ENCODE measurements at places on chromosomes 1 and 21. TPM values are rescaled to one million over a fixed set of nuclear protein-coding genes. Genes with fewer than 3 reads are reported as not detected.

Gene C1orf56
- total RNA-seq: 2.2 TPM

Gene SLC19A2
- total RNA-seq: 16.7 TPM

Gene TRIM67
- total RNA-seq: not detected

DNA sequence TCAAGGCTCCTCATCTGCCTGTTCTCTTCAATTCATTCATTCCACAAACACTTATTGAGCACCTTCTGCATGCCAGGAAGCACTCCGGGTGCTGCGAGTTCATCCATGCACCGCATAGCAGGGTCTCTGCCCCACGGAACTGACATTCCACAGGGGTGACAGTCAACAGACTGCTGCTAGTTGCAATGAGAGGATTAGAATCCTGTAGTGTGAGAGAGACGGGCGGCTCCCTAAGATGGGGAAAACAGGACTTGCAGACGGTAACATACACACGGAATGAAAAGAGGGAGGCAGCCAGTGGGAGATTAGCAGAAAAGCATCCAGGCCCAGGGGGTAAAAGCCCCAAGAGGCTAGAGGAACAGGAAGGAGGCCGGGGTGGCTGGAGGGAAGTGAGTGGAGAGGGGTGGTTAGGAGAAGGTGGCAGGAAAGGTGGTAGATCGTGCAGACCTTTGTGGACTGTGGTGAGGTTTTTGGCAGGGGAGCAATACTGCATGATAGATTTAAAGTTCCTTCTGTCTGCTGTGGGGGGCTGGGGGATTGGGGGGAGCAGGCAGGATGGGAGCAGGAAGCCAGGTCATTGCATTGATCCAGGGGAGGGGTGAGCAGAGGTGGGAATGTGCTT lies 6.6 kb downstream of the TNFRSF8 start:
- no peak for DNase-seq

DNA sequence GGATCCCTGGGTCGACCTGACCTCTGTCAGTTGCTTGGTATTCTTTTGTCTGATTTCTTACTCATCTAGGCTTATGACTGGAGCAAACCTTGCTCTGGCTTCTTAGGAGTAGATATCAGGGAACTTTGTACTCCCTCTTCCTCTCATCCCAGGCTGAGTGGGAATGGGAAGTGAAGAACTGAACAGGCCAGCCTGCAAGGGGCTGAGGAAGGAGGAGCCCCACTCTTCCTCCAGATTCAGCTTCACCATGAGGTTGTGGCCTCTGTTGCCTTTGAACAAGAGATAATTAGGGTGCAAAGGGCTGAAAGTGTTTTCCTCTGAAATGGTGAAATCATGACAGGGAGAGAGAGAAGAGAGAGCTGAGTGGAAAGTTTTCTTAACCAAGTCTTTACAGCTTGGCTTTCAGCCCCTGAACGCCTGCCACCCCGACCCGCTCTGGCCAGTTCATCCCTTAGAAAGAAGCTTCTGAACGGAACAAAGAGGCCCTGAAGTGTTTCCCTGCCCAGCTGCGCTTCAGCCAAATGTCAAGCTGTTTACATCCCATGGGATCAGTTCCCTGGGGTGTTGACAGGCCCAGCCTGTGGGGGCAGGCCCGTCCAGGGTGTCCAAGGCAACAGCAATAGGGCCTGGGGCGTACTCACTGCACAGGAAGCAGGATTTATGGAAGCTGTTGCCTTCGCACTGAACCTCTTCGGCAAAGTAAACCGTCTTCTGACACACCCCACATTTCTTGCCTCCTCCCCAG lies 11.2 kb downstream of the CSRP1 start:
- DNase-seq: no peak

GRCh38 chr1:107362468-107363140 lies 221.8 kb downstream of the NTNG1 start:
- no peak for DNase-seq

All from MCF 10A (cell line).